ENCODE measurements at places on chromosomes 16 and 17.

DNA sequence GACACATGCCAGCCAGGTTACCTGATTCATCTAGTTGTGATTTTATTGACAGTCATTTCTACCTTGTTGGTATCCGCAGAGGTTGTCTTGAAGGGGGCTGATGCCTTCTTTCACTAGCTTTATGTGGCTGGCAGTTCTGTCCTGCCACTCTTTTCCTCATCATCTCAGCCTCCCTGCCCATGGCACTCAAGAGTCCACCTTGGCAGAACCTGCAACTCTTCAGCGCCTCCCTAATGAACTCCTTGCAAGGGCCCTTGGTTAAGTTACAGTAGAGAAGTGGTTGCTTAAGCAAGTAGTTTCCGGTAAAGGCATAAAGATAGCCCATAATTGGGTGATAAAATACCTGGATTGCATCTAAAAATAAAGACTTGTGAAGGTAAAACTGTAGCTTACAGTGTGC lies 489.9 kb downstream of the WWOX start:
- no peak for DNase-seq

GRCh38 chr17:81672504-81672903 lies 6.0 kb downstream of the CCDC137 start:
- no peak for DNase-seq

- no peak for DNase-seq
These were observed 359.1 kb downstream of the SEC14L1 start for GRCh38 chr17:77499699-77500435.

DNA sequence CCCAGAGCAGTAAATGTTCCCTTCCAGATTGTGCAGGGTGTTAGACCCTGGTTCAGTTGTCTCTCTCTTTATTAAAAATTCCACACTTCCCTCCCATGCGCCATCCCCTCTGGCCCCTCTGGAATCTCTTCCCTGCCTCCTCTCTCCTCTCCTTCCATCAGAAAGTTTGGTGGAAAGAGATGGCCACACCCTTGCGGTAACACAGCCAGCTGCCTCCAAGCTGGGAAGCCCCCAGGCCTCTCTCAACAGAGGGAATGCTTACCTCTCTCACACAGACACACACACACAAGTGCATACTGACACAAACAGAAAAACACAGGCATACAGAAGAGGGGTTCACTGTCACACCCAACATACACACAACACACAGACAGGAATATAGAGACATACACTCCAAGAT lies 220.5 kb downstream of the C16orf78 start:
- no peak for DNase-seq

DNA sequence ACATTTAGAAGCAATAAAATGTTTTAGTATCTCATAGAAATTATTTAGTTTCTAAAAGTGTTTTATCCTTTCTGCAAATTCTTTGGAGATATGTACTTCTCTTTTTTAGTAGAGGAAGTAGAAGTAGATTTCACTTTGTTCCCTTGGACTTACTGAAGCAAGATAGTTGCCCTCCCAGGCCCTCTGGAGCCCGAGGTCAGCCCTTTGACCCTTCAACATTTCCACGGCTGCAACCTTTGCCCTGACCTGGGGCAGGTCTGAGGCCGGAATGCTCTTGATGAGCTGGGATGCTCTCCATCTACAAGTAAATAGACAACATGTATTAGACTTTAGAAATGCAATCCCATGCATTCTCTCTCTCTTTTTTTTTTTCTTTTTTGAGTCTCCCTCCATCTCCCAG lies 167.5 kb downstream of the CDK5R1 start:
- DNase-seq = no peak

DNA sequence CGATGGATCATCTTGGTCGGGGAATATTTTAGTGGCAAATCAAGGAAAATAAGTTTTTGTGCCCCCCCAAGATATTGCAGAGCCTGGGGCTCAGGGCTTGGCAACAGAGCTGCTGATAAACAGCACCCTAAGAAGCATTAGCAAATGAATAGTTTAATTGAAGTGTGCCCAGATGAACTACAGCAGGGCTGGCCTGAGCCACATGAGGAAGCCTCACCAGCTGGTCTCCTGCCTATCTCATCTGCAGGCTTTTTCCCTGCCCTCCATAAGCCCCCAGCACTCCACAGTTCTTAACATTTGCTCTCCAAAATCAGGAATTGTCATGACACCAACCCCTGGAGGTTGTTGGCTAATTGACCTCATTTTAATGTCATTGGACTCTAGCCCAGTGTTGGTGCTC lies 480.2 kb downstream of the HS3ST3B1 start:
- no peak for DNase-seq

- DNase-seq = no peak
These were observed 9.6 kb downstream of the COTL1 start for GRCh38 chr16:84608282-84608681.

DNA sequence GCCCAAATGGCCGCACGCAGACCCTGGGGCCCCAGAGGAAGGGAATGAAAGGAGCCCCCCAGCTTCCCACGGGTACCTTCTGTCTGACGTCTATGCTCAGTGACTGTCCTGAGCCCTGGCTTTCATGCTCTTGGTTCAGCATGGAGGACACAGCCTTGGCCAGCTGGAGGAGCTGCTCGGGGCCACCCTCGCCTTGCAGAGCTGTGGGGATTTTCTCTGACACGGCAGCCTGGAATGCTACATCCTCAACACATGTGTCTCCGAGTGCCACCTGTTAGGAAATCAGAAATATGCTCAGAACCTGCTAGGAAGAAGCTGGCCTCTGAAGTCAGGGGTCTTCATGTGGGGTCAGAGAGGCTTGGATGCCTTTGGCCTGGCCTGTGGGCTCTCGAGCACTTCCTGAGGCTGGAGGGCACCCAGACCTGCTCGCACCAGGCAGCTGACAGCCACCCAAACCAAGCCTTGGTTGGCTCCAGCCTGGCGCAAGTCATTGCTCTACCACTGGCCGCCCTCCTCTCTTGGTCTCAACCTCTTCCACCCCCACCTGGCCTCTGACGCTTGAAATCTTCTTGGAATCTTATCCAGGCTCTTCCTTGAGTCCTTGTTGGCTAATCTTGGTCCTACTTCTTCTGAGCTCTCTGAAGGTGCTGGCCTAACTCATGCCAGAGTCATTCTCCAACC lies 63.7 kb upstream of the BCO1 start:
- DNase-seq = no peak

DNA sequence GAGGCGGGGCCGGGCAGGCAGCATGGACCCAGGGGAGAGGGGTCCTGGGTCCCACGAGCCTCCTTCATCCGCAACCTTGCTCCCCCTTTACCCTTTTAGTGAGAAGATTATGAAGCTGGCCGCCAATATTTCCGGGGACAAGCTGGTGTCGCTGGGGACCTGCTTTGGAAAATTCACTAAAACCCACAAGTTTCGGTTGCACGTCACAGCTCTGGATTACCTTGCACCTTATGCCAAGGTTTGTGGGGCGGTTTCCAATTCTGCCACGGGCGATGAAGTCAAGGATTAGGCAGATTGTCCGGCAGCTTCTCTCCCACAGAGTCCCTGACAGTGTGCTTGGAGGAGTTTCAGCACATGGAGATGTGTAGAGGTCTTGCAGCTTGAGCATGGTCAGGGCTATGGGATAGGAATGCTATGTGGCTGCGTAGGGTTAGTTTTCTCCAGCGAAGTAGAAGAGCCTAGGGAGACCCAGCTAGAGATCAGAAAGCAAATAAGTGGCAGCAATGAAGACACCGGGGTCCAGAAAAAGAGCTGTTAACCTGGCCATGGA lies 598 bp downstream of the NIP7 start:
- no peak for DNase-seq
